ENCODE measurements at places on chromosomes 1 and 21.

DNA sequence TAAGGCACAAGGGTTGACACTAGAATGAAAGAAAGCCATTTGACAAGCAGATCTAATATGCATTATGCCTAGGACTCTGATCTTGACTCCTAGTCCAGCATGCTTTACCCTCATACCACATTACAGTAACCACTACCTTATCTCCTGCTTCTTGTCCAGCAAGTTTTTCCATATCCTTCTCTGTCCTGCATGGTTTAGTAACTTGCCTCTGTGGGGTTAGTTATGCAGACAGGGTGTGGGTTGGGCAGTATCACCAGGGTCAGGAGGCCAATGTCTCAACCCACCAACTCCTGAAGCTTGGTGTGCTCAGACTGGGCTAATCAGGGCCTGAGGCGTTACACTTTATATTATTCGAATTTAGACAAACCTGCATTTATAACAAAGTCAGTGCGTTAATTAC is 18.8 kb downstream of the DHDDS start:
- DNase-seq, result no peak

GRCh38 chr1:216812966-216813365 is 89.7 kb upstream of the ESRRG start:
- DNase-seq, result no peak

DNA sequence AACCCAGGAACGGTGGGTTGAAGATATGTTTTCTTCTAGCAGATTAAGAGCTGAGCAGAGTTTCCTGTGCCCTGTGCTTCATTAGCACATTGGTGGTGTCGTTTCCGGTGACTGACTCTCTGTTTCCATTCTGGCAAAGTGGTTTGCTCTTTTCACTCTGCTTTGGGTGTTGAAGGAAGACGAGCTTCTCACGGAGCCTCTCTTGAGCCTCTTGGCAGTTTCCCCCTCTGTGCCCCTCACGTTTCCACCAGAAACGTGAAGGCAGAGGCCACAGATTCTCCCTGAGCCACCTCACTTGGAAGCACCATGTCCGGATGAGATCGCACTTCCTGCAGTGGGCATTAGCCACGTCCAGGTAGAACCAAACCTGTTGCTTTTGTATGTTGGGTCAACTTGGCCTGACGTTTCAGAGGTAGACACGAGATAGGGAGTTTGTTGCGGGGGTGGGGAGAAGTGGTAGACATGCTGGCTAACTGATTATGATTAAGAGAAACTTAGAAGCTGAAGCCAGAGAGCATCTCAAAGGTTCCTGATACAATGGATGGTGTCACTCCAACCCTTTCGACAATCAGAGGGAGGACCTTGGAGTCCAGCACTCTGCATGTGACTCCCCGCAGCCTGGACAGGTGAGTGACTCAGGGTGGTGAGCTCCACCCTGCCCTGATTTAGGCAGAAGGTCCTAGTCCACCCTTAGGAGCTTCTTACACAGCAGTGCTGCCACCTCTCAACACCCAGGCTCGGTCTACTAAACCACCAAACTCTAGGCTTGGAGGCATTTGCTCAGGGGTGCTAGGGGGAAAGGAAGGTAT is at the start of gene LAX1:
Gene LAX1 (plus strand): TSS at position 155 of the 809 bp plus-strand sequence. CDS start 383 bp downstream, at position 538.
- peak; percentile 53 for DNase-seq

DNA sequence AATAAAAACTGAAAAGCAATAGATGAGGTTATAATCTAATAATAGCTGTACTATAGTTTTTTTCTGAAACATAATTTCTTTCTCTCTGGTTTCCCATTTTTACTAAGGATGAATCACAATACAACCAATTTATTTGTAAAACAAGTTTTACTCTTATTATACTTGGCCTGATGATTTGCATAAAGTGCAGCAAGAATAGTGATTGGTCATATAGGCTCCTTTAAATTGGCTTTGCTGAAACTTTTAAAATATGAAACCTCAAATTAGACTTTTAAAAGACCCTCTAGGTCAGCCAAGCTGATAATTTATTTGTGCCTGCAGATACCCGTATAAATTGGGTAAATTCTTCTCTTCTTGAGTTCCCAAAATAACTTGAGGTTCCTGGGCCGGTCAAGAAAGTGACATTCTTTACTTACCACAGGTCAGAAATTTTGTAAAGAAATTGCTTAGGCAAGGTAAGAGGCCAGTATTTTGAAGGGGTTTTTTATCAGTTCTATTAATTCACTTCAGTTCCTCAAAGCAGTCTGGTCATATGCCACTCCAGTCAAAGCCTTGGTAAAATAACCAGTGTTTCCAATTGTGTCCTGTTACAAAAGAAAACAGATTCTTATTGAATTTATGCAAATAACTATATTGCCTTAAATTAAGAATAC is 76.1 kb downstream of the C21orf91 start:
- DNase-seq, result no peak

DNA sequence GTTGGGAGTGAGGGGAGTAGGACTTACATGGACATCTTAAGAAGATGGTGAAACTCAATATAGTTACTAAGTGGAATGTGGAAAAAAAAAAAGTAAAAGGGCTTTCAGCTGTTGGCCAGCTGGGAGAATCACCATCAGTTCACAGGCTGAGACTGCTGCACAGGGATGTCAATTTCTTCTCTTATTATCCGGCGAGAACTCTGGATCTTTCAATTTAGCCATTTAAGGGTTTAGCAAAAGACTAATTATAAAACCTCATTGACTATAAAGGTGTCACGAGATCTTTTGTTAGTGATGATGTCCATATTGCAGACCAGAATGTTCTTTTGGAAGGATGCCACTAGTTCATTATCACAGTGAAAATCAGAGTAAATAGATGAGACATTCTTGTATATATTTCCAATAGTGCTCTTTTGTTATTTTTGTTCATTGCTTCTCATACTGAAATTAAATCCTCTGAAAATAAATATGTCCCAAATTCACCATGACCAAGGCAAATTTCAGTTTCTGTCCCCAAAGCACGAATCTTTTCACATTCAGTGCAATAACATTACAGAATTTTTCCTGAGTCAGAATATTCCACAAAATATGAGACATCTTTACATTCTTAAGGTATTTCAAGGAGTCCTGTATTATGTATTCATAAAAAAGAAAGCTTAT is 266.1 kb downstream of the DNM3 start:
- DNase-seq, result no peak

Data from T-helper 9 cell (primary cell).